Stimulated activated CD8-positive, alpha-beta memory T cell treated with anti-CD3 and anti-CD28 coated beads, Interleukin-7, amount 100 ng/mL, for 1 hour (primary cell): ENCODE measurements at places on chromosomes 1 and 21.

GRCh38 chr1:37085393-37085792 is 51.1 kb upstream of the GRIK3 start:
- DNase-seq, result no peak

DNA sequence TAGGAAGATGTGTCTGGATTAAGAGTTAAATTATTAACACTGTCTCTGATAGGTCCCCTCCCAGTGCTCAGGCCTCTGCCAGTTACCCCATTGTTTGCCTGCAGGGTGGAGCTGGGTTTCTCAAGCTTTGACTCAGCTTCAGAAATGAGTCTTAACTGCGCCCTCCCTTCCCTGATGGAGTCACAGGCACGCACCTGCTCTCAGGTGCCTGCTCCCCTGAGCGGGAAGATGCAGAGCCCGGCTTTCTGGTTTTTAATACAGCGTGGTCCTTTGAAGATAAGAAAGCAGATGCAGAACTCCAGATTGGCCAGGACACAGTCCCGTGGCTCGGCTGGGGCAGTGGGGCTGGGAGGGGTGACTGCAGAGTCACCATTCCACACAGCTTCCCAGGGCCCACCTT is 3.2 kb upstream of the SPRR4 start:
- DNase-seq, result no peak

GRCh38 chr1:221774054-221774842 is 32.4 kb upstream of the DUSP10 start:
- no peak for DNase-seq

GRCh38 chr1:169833179-169833901 is 38.6 kb upstream of the METTL18 start:
- no peak for DNase-seq

DNA sequence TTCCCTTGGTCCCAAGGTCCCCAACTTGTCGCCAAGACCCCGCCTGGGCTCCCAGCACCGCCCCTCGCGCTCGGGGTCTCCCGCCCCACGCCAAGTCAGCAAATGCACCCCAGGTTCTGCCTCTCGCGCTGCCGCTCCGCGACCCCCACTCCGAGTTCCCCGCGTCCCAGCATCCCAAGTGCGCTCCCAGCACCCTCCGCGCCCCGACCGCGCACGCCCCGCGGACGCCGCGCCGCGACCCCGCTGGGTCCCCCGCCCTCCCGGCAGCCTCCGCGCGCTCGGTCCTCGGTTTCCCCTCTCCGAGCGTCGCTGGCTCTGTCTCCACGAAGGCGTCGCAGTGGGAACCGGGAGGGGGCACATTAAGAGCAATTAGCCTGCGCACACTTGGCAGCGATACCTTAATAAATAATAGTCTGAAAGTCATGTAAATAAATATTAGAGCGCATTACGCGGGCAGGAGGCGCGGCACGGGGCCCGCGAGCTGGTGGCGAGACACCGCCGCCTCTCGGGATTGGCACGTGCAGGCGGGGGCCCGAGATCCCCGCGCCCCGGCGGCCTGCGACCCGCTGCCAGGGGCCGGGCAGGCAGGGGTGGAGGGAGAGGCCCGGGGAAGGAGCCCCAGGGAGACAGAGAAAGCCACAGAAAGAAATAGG is 75.9 kb downstream of the VWA5B1 start:
- no peak for DNase-seq

GRCh38 chr1:112794654-112795239 is 79.6 kb upstream of the PPM1J start:
- no peak for DNase-seq

DNA sequence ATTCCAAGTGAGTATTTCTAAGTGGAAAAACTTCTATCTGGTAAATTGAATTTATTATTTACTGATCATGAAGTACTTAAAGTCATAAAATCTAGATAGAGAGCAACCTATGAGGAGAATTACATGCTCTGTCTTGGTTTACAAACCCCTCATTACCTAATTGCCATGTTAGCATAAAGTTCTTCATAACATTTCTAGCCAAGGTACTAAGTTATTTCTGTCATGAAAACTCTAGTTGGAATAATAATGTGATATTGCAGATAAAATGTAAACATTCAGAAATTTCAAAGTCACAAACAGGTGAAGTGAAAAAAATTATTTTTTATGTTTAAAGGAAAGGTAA is 228.6 kb downstream of the TTLL7 start:
- DNase-seq, result no peak

GRCh38 chr21:44345495-44345894 is 6.3 kb upstream of the CFAP410 start:
- DNase-seq, result no peak

GRCh38 chr1:245420926-245421325 is 266.1 kb downstream of the KIF26B start:
- DNase-seq, result no peak

DNA sequence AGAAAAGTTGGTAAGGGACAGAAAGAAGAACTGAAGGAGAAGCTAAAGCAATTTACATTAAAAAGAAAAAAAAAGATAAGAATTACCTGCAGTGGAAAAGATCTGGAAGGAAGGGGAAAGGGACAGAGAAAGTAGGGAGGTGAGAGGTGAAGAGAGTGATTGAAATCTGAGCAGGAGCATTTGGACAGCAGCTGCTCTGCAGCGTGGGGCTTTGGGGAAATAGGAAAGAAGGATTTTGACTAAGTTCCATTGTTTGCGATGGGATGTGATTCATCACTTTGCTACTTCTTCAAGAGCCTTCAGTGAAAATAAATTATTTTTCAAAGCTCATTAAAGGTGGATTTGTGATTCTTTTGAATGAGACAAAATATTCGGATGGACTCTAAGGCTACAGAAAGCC is 26.1 kb upstream of the NMNAT2 start:
- DNase-seq, result no peak

- DNase-seq, result no peak
These were observed 6.7 kb downstream of the UROD start for GRCh38 chr1:45018599-45019230.

GRCh38 chr1:161817176-161817730 is 51.1 kb downstream of the ATF6 start:
- no peak for DNase-seq

- DNase-seq, result no peak
These were observed 46.3 kb downstream of the DOP1B start for GRCh38 chr21:36202726-36203602.

GRCh38 chr1:151825751-151826660 is 5.6 kb downstream of the RORC start:
- no peak for DNase-seq

GRCh38 chr21:38487901-38488639 is 10.2 kb downstream of the ERG start:
- no peak for DNase-seq

DNA sequence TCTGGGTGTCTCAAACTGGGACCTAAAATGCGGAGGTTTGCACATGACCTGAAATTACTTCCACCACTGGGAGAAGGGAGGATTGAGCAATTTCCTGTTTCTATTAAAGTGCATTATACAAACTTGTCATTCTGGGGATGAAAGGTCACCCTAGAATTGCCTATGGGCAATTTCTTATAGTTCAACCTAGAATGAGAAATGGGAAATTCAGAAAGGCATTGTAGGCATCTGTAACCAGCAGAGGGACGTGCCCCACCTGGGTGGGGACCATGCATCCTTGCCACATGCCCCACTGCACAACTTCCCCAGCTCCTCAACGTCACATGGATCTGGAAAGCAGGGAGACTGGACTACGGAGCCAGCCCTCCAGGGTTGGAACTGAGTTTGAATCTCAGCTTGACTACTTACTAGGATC is 47.0 kb downstream of the MRPL39 start:
- no peak for DNase-seq

DNA sequence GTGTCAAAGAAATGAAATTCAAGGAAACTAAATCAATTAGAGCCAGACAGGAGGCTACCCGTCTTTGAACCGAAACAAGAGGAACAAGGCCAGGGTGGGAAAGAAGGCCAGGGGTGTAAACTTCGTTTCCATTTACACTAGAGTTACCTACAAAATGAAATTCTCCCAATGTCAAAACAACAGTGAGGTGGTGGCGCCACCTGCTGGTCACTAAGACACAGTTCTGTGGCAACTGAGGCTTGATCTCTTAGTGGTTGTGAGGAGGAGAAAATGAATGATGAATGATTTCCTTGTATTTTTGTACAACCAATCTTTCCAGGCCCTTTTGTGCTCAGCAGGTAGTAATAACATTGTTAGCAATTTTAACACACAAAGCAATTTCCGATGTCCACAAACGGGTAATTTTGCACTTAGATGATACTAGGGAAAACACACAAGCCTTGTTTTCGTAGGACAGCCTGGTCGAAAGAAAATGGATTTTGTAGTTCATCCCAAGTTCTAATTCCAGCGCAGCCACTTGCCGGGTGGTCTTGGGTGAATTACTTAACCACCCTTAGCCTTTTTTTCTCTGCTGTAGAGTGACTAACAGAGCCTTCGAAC is 54.8 kb upstream of the SOD1 start:
- DNase-seq, result peak; percentile 57

DNA sequence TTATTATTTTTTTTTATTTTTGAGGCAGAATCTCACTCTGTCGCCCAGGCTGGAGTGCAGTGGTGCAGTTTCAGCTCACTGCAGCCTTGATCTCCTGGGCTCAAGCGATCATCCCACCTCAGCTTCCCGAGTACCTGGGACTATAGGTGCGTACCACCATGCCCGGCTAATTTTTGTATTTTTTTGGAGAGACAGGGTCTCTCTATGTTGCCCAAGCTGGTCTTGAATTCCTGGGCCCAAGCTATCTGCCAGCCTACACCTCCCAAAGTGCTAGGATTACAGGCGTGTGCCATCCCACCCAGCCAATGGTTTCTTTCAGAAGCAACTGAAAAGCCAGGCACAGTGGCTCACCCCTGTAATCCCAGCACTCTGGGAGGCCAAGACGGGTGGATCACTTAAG is 2.3 kb downstream of the KRTCAP2 start:
- DNase-seq, result no peak

GRCh38 chr1:27542463-27543273 is 52.7 kb upstream of the WASF2 start:
- no peak for DNase-seq

- no peak for DNase-seq
These were observed 228.4 kb downstream of the ATG4C start for GRCh38 chr1:63012339-63012738.

GRCh38 chr1:53117836-53118235 is 24.6 kb downstream of the SLC1A7 start:
- no peak for DNase-seq

- DNase-seq, result no peak
These were observed 25.5 kb downstream of the EVI5 start for GRCh38 chr1:92759361-92759760.

GRCh38 chr1:212769459-212770167 is 22.0 kb downstream of the NSL1 start:
- no peak for DNase-seq

DNA sequence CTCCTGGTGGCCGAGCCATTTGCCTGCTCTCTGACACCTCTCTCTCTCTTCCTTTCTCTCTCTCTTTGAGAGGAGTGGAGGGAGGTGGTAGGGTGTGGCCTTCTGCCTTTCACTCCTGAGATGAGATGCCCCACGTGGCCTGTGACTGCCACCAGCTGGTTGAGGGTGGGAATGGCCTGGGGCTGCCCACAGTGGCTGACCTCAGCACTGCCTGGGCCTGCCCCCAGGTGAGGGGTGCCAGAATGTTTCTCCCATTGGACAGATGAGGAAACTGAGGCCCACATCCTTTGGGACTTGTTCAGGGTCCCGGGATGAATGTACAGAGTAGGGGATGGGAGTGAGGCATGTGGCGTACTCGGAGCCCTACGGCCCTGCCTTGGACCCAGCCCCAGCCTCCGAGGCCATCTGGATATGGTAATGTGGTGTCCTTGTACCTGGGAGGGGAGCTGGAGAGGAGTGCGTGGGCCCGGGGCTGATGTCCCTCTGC is 12.7 kb upstream of the C1orf167 start:
- DNase-seq, result no peak
